GM23248 (cell line): ENCODE measurements at places on chromosomes 4 and X.

- no peaks in the 10 kb centered on the region for H3K4me1 ChIP-seq
- DNase-seq = no peak
- H3K27me3 ChIP-seq = no peaks in the 10 kb centered on the region
- H3K27ac ChIP-seq = no peak overlapping the region
- H3K4me3 ChIP-seq = no peak overlapping the region
These were observed 187.7 kb downstream of the DCTD start for GRCh38 chr4:182729516-182729915.

- H3K27ac ChIP-seq = no peak overlapping the region
- H3K36me3 ChIP-seq = no peaks in the 10 kb centered on the region
- no peaks in the 10 kb centered on the region for H3K27me3 ChIP-seq
- H3K4me3 ChIP-seq = no peak overlapping the region
These were observed 99.9 kb downstream of the SLIT2 start for GRCh38 chr4:20351360-20352162.

- no peaks in the 10 kb centered on the region for H3K4me1 ChIP-seq
- no peak overlapping the region for H3K4me3 ChIP-seq
- no peaks in the 10 kb centered on the region for H3K36me3 ChIP-seq
- no peaks in the 10 kb centered on the region for H3K27me3 ChIP-seq
- DNase-seq = no peak
- H3K27ac ChIP-seq = no peak overlapping the region
These were observed 57.0 kb downstream of the TRIML1 start for GRCh38 chr4:188196134-188196735.

DNA sequence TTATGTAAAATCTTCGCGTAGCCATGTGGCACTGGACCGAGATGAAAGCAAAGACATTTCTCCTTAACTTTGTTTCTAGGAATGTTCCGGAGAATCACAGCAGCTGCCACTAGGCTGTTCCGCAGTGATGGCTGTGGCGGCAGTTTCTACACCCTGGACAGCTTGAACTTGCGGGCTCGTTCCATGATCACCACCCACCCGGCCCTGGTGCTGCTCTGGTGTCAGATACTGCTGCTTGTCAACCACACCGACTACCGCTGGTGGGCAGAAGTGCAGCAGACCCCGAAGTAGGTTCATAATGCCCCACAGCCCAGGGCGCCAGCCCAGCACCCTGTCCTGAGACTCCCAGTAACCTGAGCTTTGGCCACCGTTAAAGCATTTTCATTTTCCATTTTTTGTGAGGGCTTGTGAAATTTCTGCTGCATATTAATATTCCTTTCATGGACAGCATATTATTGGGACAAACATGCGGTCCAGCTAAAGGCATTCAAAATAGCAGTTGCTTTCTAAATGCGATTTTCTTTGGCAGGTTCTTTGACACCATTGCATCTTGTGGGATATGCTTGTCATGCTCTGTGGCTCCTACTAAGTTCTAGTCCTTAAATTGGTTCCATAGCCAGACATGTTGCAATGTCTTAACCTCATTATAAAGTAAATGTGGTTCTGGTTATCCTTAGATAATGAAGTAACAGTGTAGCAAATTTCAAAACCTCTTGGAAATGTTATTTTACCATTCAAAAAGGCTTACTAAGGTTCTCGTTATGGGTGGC is 49.1 kb upstream of the MSANTD1 start:
- H3K36me3 ChIP-seq = no peaks in the 10 kb centered on the region
- peaks cover 24% of the 10 kb centered on the region for H3K4me1 ChIP-seq
- no peak overlapping the region for H3K4me3 ChIP-seq
- no peaks in the 10 kb centered on the region for H3K27me3 ChIP-seq
- peak; percentile 65 for DNase-seq

DNA sequence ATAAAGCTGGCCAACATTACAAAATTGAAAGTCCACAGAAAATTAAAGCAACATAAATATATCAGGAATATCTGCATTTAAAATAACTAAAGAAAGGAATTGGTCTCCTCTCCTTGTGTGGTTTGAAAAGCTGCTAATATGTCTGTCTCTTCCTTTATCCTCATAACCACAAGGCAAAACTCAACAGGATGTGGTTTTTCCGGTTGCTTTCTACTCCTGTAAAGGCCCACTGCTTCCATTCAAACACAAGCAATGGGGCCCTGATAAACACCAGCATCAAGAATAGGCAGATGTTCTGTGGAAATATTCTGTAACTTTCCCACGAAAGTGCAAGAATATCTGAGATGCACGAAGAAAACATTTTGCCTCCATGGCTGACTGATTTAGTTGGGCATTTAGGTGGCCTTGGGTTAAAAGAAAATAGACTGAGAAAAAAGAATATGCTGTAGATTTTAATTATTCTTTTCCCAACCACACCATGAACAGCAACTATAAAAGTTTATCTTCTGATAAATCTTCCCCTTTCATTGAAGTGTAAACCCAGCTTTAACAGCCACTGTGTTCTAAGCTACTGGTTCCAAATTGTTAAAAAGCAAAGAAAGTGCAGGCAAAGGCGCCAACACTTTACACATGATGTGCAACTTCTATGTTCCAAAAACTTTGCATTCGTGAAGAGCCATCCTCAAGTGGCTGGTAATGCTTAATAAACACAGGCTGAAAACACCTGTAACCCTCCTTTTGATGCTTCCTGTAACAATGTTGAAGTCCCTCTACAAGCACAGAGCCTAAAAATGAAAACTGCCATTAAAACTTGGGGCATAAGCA is 50.5 kb upstream of the NDST3 start:
- H3K27ac ChIP-seq = no peak overlapping the region
- H3K4me3 ChIP-seq = no peak overlapping the region
- H3K36me3 ChIP-seq = no peaks in the 10 kb centered on the region

GRCh38 chr4:8308856-8309771 is 39.6 kb downstream of the HTRA3 start:
- no peak overlapping the region for H3K4me3 ChIP-seq
- DNase-seq = peak; percentile 29
- H3K4me1 ChIP-seq = 0 out of 2 replicates have a peak, but pooled peaks cover 3% of the 10 kb centered on the region
- no peak overlapping the region for H3K27ac ChIP-seq

- no peaks in the 10 kb centered on the region for H3K4me1 ChIP-seq
- H3K36me3 ChIP-seq = no peaks in the 10 kb centered on the region
- H3K4me3 ChIP-seq = no peak overlapping the region
These were observed 92.3 kb downstream of the PRDM5 start for GRCh38 chr4:120830204-120830603.
